ENCODE measurements at places on chromosomes 5 and 9.

DNA sequence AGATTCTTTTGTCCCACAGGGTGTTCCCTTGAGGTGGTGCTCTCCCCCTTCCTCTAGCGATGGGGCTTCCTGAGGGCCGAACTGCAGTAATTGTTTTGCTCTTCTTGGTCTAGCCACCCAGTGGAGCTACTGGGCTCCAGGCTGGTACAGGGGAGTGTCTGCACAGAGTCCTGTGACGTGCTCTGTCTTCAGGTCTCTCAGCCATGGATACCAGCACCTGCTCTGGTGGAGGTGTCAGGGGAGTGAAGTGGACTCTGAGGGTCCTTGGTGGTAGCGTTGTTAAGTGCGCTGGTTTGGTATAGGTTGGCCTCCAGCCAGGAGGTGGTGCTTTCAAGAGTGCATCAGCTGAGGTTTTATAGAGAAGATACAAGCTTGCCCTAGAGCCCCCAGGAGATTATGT, 20.4 kb upstream of the CEP72 start:
- H3K4me1 ChIP-seq = no peaks in the 10 kb centered on the region
- H3K4me3 ChIP-seq = no peak overlapping the region
- DNase-seq = no peak
- H3K27me3 ChIP-seq = peaks cover 37% of the 10 kb centered on the region

- H3K27ac ChIP-seq = no peak overlapping the region
- H3K4me3 ChIP-seq = no peak overlapping the region
- peaks cover 3% of the 10 kb centered on the region for H3K4me1 ChIP-seq
- DNase-seq = no peak
- no peaks in the 10 kb centered on the region for H3K36me3 ChIP-seq
- H3K27me3 ChIP-seq = peaks cover 38% of the 10 kb centered on the region
Measured at GRCh38 chr9:36739373-36740116, 166.8 kb downstream of the MELK start.

GRCh38 chr9:73541923-73542322, 390.3 kb downstream of the ANXA1 start:
- H3K27ac ChIP-seq = no peak overlapping the region
- H3K4me1 ChIP-seq = no peaks in the 10 kb centered on the region
- no peaks in the 10 kb centered on the region for H3K36me3 ChIP-seq
- H3K27me3 ChIP-seq = no peaks in the 10 kb centered on the region
- H3K4me3 ChIP-seq = no peak overlapping the region

DNA sequence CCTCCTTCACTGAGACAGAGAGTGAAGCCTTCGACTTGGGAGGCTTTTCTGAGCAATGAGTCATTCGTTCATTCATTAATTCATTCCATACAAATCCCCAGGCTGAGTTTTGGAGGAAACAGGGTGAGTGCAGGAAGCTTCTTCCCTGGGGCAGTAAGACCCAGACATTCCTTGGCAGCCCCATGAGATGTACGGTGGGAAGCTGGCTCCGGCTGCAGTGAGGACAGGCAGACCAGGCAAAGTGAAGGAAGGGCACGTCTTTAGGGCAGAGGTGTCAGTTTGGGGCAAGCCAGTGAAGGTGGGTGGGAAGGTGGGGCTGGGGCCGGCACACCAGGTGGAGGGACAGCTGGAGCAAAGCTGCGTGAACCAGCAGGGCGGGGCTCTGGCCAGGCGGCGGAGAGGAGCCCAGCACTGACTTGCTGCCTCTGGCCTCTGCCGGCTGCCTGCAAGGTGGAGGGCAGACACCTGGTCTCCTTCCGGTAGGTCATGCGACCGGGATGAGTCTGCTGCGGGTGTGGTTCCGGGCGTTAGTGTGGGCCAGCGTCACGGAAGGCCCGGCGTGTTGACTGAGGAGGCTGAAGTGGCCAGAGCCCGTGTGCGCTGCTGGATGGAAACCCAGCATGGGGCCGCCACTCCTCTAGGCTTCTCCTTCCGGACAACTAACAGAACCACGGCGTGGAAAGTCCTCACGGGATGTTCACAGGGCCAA, 16.6 kb downstream of the OLFM1 start:
- H3K4me3 ChIP-seq = no peak overlapping the region
- no peak overlapping the region for H3K27ac ChIP-seq
- no peaks in the 10 kb centered on the region for H3K36me3 ChIP-seq
- peaks cover 31% of the 10 kb centered on the region for H3K27me3 ChIP-seq
